Stimulated activated CD8-positive, alpha-beta memory T cell treated with anti-CD3 and anti-CD28 coated beads, Interleukin-7, amount 100 ng/mL, for 24 hours (primary cell): ENCODE measurements at places on chromosomes 12 and 14.
A peak's percentile ranks its signal among the peaks of the same experiment; 100 is the strongest.

DNA sequence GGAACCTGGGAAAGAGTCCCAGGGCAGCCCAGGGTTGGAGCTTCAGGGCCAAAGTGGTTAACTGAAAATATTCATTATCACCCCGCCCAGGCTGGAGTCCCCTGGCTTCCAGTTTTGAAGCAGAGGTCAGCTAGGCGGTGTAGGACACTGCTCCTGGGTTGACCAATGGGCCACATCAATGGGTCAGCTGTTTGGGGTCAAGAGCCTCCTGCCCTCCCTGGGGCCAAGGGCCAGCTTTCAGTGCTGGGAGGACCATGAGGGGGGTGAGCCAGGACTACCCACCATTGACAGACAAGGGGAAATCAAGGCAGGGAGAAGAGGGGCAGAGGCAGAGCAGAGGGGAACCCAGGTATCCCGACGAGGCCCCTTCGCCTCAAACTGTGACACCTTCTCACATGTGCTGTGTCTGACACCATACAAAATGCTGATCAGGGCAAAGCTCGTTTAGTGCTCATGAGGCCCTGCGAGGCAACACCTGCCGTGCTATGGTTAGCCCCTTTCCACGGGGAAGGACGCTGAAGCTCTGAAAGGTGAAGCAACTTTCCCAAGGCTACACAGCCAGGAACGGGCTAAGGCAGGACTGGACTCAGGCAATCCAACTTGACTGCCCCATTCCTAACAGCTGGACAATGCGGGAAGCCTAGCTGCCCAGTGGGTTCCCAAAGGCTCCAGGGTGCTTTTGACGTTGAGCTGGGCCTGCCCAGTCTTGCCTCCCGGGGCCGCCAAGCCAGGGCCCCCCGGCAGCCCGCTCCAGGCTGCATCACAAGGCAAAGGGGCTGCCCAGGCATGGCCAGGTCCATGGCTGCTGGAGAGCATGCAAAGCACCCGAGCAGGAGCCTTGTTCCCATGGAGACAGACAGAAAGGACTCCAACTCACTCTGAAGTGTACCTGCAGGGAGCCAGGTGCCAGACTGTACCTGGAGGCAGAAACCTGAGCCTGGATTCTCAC is 2.0 kb downstream of the SYNE3 start:
- no peak for DNase-seq

- no peak for DNase-seq
Measured at GRCh38 chr14:30138567-30138966, 210.9 kb upstream of the PRKD1 start.

- DNase-seq: no peak
Measured at GRCh38 chr14:69620211-69620611, 8.8 kb downstream of the SUSD6 start.

- no peak for DNase-seq
Measured at GRCh38 chr14:89194376-89194775, 222.7 kb downstream of the FOXN3 start.

DNA sequence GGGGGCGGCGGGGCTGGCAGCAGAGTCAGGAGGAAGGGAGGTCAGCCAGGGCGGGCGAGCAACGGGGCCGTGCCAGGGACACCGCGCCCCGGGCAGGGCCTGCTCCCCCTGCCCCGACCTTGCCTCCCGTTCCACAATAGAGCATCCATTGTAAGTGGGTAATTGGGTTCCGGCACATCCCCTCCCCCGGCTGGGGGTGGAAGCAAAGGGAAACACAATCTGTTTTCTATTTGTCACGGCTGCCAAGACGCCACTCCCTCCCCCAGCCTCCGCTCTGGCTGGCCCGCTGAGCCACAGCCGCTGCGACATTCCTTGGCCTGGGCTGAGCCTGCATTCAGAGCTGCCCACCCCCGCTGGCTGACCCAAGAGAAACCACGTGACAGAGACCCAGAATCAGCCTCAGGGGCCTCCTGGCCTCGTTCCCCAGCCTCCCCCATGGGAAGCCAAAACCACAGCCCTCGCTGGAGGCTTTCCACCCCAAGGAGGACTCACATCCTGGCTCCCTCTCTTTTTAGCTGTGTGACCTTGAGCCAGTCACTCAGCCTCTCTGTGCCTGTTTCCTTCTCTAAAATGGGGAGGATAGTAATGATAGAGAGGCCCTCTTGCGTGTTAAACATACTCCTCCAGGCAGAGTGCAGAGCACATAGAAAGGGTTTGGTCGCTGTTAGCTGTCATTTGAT is 117.6 kb downstream of the SCARB1 start:
- DNase-seq: no peak

GRCh38 chr12:47651368-47652254 is 54.2 kb downstream of the RPAP3 start:
- DNase-seq: no peak

- DNase-seq: no peak
Measured at GRCh38 chr14:68871392-68871791, 78.5 kb upstream of the ZFP36L1 start.

- DNase-seq: no peak
Measured at GRCh38 chr12:123102781-123103503, 47.9 kb downstream of the PITPNM2 start.

- DNase-seq: no peak
Measured at GRCh38 chr14:91380610-91381371, 36.8 kb downstream of the CCDC88C start.

DNA sequence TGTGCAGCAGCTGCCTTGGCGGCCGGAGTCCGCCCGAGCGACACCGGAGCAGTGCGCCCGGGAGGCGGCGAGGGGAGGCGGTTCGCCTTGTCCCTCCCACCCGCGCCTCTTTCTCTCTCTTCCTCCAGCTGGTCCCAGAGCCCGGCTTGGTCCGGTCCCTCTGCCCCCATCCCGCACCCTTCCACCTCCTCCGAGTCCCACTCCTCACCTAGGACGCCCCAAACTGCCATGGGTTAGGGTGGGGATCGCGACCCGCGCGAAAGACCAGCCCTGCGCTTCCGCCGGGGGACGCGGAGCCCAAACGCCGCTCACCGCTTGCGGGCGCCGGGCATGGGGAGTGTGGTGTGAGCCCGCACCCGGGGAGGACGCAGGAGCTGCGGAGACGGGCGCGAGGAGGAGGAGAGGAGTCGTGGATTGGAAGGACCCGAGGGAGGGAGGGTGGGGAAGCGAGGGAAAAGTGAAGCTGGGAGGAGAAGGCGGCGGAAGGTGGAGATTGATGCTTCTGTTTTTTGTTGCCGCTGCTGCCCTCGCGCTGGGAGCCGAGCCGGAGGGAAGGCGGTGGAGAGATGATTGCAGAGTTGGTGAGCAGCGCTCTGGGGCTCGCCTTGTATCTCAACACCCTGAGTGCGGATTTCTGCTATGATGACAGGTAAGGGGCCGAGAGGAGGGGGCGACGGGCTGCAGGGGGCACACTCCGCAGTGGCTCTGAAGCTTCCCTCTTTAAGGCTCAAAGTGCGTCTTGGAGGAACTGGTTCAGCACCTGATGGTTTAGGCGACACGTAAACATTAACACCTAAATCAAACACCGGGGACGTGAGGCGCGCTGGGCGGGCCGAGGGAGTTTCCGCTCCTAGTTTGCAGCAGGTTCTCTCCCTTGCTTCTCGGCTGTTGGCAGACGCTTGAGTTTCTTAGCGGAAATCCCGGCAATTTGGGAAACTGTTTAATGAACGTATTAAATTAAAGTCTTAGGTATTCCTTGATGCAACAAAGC is 610 bp downstream of the TMTC2 start:
- peak; percentile 24 for DNase-seq

- no peak for DNase-seq
Measured at GRCh38 chr14:37320106-37320505, 122.4 kb downstream of the MIPOL1 start.

- no peak for DNase-seq
Measured at GRCh38 chr12:40622246-40622838, 69.9 kb upstream of the CNTN1 start.

GRCh38 chr12:65854629-65855028 is 30.3 kb downstream of the HMGA2 start:
- no peak for DNase-seq

DNA sequence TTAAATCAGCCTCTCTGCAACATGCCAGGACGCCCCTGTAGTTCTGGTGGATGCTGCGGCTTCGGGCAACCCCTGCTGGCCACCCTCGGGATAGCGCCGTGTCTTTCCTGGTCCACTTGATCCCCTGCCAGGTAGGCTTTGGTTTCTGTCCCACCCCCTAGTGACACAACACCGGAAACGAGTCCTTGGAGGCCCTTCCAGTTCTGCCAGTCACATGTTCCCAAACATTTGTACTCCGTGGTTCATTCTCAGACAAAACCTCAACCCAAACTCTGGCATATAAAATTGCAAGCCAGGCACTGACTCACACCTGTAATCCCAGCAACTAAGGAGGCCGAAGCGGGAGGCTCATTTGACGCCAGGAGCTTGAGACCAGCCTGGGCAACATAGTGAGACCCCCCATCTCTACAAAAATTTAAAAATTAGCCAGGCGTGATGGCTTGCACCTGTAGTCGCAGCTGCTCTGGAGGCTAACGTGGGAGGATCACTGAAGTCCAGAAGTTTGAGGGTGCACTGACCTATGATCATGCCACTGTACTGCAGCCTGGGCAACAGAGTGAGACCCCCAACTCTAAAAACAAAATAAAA is 37.0 kb downstream of the RASAL1 start:
- peak; percentile 57 for DNase-seq

DNA sequence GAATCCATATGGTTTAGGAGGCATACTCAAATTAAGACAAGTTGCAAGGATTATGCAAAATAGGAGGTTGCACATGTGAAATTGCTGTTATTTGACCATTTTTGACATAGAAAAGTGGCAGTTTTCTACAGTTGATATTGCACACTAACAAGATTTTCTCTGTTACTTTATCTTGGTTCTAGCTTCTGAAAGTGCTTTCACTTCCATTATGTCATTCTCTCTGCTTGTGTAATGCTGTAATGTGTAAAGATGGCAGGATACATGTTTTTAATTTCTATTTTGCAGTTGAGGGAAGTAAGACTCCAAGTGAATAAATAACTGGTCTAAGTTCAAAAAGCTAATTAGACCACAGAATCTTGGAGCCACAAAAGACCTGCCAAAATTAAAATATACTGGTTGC is 60.6 kb downstream of the MYRFL start:
- no peak for DNase-seq

DNA sequence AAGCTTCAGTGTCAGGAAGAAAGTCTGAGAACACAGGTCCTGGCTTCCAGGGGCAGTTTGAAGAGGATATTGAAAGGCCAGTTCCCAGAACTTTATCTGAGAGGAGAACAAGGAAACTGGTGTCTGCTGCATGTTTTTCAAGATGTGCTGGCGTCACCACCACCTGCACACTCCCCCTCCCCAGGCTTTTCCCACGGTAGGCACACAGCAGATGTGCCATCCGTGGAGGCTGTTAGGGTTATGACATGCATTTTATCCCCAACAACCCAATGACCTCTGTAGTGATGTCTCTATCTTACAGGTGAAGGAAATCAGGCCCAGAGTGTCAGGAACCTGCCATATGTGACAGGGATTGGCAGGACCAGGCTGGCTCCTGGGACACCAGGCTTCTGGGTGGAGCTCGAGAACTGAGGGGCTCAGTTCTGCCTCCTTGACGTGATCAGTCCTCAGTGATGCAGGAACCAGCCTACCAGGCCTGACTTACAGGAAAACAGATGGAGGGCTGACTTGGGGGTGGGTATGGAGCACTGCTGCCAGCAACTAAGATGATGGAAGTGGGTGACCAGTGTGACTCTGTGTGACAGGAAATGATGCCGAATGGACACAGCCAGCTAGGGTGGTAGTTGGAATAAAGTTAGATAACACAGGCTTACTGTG is 16.8 kb downstream of the SLC25A47 start:
- DNase-seq: no peak

- no peak for DNase-seq
Measured at GRCh38 chr14:91232052-91232451, 12.5 kb downstream of the GPR68 start.

DNA sequence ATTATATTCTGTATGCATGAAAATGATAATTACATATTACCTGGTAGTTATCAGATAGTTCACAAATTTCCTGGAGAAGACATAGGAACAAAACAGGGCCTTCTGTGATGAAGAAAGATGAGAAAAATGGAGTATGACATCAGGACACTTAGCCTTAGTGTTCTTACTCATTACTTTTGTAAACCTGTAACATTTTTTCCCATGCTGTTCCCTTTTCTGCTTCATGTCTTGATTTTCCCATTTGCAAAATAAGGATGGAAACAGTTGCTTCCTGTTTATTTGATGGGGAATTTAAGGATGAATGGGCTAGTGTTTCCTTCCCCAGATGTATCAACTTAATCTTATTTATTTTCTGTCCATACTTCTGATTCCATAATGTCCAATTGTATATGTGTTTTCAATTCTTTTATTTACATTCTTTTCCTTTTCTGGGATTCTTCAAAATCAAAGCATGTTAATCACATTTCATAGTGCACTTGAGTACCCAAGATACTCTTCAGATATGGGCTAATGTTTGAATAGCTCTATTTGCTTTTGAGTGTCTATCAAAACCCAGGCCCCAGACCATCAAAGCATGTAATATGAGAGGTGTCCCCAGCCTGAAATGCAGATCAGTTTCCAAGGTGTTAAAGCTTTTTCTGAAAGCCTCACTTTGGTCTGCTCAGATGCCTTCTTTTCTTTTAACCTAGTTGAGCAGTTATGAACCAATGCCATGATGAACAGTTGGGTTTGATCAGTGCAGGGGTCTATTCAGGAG is 260.5 kb downstream of the RAD51B start:
- DNase-seq: no peak
